A549 treated with RU486 at 1 μM for 4 hours (cell line): ENCODE measurements at places on chromosomes 12 and 14. TPM values are rescaled to one million over a fixed set of nuclear protein-coding genes. Genes with fewer than 3 reads are reported as not detected.

The ENTPD5 gene
- total RNA-seq: 3.9 to 7.1 TPM (median 6.0 TPM) in 5 replicates

The ZNF891 gene
- total RNA-seq: 0.21 to 0.44 TPM (median 0.42 TPM) in 5 replicates

The NRIP2 gene
- not detected in 5 replicates for total RNA-seq

The NABP2 gene
- 58.0 to 66.9 TPM (median 62.4 TPM) in 5 replicates for total RNA-seq

The CLEC4D gene
- not detected in 5 replicates for total RNA-seq

The KRT6A gene
- total RNA-seq: 0.64 to 0.95 TPM (median 0.94 TPM) in 5 replicates

The KRT2 gene
- 0.05 TPM in 1 of 5 replicates, not detected in the others for total RNA-seq

The FAM90A1 gene
- total RNA-seq: 0.07 to 0.08 TPM (median 0.08 TPM) in 3 of 5 replicates, not detected in the others

The MYF5 gene
- not detected in 5 replicates for total RNA-seq

The TMEM119 gene
- 0.05 to 0.07 TPM (median 0.05 TPM) in 3 of 5 replicates, not detected in the others for total RNA-seq

The EPYC gene
- total RNA-seq: not detected in 5 replicates

The VCPKMT gene
- total RNA-seq: 6.3 to 10.4 TPM (median 8.9 TPM) in 5 replicates

The C12orf56 gene
- total RNA-seq: 0.06 TPM in 1 of 5 replicates, not detected in the others

The CHST11 gene
- 25.1 to 40.1 TPM (median 33.7 TPM) in 5 replicates for total RNA-seq

The MLH3 gene
- total RNA-seq: 16.8 to 19.2 TPM (median 17.5 TPM) in 5 replicates

The LIN7A gene
- 0.37 to 0.70 TPM (median 0.51 TPM) in 5 replicates for total RNA-seq
